ENCODE measurements at places on chromosomes 2 and 18.
A peak's percentile ranks its signal among the peaks of the same experiment; 100 is the strongest.

DNA sequence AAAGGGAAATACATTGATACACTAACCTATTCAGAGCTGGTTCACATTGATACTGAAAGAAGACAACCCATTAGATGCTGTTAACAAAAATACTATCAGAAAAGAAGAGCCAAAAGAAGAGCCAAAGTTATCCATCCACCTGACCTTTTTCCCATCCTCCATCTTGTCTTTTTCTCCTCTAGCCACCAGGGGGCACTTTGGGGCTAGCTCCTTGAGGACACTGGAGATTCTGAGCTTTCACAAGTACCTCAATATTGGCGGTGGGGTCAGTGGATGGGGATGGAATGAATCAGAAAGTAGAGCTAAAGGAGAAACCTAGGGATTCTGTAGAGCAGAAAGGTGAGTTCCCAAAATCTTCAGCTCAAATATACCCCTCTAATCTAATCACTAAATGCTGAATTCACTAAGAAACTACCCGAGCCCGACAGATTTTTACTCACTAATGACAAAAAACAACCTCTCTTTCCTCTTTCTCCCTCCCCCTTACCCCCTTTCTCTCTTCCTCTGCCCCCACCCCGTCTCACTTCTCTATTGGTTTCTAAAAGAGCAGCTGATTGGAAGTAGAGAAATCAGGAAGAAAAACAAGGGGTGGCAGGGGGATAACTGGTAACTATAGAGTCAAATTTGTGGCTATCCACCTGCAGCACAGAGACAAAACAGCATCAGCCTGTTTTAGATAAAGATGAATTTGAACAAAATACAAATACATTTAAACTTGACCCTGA lies 203.3 kb downstream of the TCF4 start:
- DNase-seq = no peak

- DNase-seq = no peak
Measured at GRCh38 chr18:3758531-3758930, 308.6 kb downstream of the TGIF1 start.

- no peak for DNase-seq
Measured at GRCh38 chr2:172967036-172967982, 108.3 kb upstream of the MAP3K20 start.

DNA sequence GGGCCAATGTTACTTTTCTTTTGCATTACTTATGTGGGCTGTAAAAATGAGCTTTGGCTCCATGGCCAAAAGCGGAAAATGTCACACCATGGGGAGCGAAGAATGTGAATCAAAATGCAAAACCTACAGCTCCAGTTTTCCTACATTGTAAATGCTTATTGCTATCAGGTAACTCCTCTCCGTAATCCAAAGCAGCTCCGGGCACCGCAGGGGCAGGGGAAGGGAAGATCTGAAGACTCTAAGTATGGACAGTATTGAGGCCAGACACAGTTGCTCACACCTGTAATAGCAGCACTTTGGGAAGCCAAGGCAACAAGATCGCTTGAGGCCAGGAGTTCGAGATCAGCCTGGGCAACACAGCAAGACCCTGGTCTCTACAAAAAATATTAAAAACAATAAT lies 7.1 kb upstream of the AGFG1 start:
- no peak for DNase-seq

GRCh38 chr2:218398437-218399390 lies 954 bp upstream of the CTDSP1 start:
- DNase-seq = peak; percentile 48

- no peak for DNase-seq
Measured at GRCh38 chr18:73663581-73663980, 484.1 kb downstream of the FBXO15 start.
